ENCODE measurements at places on chromosomes 11 and 22.

DNA sequence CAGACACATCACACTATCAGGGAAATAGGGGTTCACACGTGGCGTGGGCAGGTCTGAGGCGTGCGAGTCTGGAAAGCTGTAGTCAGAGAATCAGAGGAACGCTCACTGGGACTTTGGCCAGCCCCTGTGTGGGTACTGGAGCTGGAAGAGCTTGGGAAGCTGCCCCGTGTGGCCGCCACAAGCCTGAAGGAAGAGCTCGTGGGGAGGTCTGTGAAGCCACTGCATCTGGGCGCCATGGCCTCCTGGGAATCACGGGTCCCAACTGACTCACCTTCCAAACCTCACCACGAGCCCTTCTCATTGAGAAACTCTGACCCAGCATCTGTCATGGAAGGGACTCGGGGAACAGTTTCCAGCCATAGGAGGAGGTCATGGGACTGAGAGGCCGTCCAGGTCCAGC lies 5.9 kb upstream of the MRGPRF start:
- DNase-seq, result no peak

DNA sequence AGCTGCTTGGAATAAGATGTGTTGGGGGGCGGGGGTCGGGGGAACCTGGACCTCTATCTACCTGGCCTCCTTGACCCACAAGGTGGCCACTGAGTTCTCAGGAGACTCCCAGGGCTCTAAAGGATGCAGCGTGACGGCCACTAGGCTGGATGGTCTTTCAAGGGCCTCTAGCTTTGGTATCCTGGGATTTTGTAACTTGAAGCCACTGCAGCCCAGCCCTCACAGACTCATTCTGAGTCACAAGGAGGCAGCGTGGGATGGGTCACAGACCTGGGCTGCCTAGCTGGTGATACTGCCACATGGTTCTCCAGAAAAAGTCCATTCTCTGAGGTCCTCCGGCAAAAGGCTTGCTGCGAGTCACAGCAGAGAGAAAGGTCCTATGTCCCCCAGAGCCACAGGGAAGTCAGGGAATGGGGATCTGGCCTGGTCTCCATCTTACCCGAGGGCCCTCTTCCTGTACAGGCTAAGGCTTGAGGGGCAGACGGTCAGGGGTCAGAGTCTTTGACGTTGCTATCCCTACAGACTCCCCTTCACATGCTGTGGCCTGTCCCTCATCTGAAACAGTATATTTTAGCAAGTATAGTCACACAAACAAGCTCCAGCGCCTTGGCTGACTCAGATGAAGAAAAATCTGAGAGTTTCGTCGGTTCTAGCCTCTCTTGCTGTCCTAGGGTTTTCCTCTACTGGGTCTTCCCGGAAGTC lies 52.4 kb downstream of the KCNC1 start:
- DNase-seq, result no peak

- DNase-seq, result no peak
These were observed 42.0 kb downstream of the SGSM3 start for GRCh38 chr22:40412441-40412840.

- DNase-seq, result peak; percentile 69
These were observed 25.2 kb downstream of the FLRT1 start for GRCh38 chr11:64060861-64061444.

GRCh38 chr22:17493419-17493981 lies 69.8 kb upstream of the SLC25A18 start:
- DNase-seq, result no peak

Measured in activated CD4-positive, alpha-beta T cell treated with anti-CD3 and anti-CD28 coated beads for 48 hours (primary cell).